ENCODE measurements at places on chromosomes 1 and 21.
A peak's percentile ranks its signal among the peaks of the same experiment; 100 is the strongest.

- DNase-seq = no peak
Measured at GRCh38 chr21:41357546-41357945, 4.3 kb upstream of the MX2 start.

GRCh38 chr21:41932576-41933312 lies 21.1 kb downstream of the C2CD2 start:
- DNase-seq = no peak

DNA sequence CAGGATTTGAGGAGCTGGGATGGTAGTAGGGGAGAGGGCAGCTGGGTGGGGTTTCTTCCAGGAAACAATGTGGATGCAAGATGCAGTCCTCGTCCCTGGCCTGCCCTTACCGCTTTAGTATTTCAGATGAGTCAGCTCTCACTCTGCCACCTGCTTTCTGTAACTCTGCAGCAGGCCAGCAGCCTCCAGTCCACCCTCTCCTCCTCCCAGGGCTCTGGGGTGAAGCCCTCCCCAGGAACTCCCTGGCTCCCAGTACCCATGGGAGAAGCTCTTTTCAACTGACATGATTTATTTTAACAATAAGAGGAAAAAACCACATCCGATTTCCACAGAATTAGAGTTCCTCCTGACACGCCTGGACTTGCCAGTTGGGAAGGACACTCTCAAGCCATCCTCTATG lies 39.0 kb upstream of the IL20 start:
- DNase-seq = no peak

DNA sequence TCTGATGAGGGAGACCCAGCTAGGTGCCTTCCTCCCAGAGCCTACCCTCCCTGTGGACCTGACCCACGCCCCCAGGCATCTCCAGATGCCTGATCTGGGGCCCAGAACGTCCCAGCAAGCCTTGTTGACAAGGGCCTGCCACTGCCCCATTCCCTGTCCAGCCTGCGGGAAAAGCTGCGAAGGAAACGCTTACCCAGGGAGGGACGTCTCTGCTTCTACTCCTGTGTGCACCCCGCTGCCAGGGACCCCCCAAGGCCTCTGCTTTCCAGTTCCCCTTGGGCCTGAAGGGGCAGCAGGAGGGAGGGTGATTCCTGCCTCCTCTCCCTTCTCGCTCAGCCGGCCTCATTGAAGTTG lies 11.6 kb upstream of the CLSTN1 start:
- no peak for DNase-seq

DNA sequence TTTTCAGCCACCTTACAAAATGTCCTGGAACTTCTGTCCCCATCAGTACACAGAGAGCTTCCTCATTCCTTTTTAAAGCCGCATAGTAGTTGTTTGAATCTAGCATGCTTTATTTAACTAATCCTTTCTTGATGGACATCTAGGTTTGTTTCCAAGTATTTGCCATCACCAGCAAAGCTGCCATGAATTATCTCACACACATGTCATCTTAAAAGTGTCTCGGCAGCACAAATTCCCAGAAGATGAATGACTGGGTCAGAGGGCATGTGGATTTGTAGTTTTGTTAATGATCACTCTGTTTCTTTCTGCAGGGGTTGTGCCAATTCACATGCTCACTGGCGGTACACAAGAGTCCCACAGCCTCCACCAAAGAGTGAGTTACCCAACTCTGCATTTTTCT lies 68.3 kb downstream of the CLIC6 start:
- no peak for DNase-seq

DNA sequence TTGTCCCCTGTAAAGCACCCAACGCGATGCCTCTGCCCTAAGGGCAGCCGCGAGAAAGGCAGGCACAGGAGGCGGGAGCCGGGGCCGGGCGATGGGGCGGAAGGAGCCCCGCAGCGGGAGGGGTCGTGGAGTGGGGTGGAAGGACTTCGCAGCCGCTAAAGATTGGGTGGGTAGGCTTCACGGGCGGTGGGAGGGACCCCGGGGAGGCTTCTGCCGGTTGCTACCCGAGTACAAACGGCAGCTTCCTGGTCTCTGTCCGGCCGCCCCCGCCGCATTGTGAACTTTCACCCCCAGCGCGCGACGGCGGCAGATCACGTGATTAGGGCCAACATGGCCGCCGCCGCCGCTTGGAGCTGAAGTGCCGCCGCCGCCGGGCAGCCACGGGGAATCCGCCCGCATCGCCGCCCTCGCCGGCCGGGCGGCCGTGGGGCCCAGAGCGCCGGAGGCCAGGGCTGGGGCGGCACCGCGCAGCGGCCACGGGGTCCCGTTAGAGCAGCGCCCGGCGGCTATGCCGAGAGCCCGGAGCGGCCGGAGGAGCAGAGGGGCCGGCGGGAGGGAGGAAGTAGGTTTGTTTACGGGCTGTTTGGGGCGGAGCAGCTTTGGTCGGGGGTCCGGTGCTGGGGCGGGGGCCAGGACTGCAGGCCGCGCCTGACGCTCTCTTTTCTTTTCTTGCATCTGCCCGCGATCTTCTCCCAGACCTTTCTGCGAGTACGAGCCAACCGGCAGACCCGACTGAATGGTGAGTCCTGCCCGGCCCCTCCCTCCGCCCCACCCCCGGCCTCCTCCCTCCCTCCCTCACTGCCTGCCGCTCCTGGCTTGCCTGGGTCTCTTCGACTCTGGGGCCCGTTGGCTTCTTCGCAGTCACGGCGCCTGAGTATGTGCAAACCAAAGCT lies 42.4 kb downstream of the TMEM53 start:
- DNase-seq = peak; percentile 91

DNA sequence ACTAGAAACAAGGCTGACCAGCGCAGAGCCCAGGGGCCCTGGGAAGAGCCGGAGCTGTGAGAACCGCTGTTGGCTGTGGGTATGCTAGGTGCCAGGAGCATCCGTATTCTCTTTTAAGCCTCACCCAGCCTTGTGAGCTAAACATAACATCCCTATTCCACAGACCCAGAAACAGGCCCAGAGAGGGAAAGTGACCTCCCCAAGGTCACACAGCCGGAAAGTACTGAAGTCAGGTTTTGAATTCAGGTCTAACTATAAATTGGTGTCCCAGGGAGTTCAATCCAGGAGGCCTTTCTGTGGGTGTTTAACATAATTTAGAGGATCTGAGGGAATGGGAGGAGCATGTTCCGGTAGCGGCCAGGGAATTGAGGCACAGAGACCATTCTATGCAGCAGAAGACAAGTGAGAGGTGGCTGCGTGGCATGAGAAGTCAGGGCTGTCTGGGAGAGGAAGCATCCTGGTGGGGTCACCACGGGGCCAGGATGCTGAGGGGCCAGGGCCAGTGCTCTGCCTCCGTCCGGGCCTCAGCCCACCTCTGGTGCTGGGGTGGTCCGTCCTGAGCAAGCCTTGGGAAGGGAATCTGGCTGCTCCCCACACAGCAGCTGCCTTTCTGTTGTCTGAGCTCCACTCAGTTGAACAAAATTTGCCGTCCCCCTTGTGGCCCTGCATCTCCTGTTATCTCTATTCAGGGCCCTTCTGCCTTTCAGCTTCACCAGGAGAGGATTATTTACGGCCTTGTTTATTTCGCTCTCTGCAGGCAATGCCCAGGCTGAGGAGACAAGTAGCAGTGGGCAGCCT lies 338.8 kb upstream of the VAMP3 start:
- DNase-seq = no peak

DNA sequence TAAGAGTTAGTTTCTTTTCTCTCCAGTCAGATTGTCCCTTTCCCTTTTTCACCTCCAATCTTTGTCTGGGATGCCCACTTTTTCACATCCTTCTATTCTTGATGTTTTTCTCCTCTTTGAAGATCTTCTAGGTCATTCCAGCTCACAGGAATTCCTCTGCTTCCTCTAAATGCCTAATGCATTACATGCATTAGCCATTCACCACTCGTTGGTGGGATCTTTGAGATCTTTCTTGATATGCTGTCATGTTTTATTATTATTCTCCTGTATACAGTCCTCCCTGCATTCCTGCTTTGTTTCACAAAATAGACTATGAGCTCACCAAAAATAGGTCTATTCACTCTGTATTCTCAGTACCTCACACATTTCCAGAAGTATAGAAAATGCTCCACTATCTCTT lies 129.0 kb downstream of the LYPLAL1 start:
- DNase-seq = no peak

DNA sequence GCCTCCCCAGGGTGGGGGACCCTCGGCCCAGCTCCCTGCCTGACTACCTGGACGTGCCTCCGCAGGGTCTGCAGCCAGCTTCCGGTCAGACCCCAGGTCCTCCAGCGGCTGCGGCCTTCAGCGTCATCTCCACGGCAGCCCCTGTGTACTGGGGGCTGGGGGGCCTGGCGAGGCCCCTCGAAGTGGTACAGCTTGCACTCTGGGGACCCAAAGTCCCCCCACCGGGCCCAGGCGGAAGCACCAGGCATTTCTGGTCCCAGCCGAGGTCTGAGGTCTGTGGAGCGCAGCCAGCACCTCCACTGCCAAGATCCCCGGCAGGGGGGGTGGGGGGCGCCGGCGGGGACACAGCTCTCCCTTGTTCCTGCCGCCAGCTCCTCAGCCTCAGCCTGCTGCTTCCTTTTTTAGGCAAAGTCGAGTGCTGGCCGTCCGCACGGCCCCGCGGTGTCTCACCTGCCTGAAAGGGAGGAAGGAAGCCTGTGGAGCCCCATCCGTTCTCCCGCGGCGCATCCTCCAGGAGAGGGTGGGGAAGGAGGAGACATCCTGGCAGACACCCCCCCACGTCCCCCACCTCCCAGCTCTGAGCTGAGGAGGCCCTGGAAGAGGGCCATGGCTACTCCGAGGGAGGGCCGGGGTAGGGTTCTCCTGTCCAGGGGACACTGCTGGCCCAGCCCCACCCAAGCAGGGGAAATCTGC lies 1.2 kb upstream of the VWA1 start:
- no peak for DNase-seq

DNA sequence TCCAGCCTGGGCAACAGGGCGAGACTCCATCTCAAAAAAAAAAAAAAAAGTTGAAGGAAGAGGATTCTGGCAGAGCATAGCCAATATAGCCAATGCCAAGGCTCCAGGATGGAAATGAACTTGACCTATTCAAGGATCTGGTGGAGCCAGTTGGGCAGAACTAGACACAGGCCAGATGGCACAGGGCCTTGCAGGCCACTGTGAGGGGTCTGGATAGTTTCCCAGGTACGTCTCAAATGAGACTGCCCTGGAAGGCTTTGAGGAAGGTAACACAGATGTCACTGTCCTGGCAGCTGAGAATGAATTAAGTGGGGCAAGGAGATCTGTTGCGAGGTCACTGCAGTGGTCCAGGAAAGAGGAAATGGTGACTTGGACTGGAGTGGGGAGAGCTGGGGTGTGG lies 12.0 kb upstream of the ARHGEF19 start:
- DNase-seq = no peak
